Uterus (tissue), 4 donors: ENCODE measurements at places on chromosomes 13 and 19. TPM values are rescaled to one million over a fixed set of nuclear protein-coding genes. Genes with fewer than 3 reads are reported as not detected.
A peak's percentile ranks its signal among the peaks of the same experiment; 100 is the strongest.

GRCh38 chr19:49932041-49932451 is 2.7 kb upstream of the NUP62 start:
- DNase-seq = no peak

GRCh38 chr13:106490569-106491321 is 44.7 kb downstream of the EFNB2 start:
- DNase-seq = no peak

DNA sequence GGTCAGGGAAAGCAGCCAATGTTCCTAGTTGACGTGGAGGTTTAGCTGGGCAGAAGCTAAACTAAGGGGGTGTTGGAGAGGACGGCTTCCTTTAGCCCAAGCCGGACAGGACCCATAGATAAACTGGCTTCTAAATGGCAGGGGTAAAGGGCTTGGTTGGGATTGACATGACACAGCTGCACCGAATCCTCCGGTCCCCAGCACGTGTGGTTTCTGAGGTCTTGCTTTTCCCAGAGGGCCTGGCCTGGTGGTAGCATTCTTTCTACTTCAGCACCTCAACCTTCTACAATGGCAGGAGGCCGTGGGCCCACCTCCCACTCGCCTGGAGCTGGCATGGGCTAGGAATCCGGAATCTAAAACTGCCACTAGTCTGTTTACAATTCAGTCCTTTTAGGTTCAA is 163.0 kb downstream of the FGF9 start:
- no peak for DNase-seq

- no peak for DNase-seq
Observed at GRCh38 chr13:72126424-72126823, 259.4 kb upstream of the DACH1 start.

DNA sequence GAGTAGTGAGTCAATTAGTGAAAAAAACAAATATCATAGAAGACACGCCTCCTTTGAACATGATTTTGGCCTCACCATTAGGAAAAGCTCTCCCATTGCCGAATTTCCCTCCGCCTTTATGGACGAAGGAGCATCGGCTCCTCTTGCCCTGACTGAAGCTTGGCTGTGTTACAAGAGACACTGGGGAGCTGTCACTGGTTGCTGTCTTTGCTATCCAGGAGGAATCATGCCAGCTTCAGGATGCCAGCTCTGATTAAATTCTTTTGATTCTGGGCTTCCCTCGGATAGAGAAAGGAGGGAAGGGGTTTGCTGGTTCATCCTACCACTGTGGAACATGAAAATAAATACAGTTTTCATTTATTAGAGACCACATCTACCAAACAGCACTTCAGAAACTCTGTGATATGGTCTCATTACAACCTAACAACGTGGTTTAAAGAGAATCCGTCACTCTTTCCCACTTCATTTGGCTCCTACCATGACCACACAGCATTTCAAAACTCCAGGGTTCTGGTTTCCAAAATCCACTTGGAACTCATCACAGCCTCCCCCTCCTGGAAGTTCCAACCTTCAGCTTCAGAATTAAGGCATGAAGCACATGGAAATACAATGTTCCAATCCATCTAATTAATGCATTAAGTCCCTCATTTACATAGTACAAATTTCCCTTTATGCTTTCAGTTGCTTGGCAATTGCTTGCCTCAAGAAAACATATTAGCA is 446.0 kb downstream of the EFNB2 start:
- DNase-seq = no peak

DNA sequence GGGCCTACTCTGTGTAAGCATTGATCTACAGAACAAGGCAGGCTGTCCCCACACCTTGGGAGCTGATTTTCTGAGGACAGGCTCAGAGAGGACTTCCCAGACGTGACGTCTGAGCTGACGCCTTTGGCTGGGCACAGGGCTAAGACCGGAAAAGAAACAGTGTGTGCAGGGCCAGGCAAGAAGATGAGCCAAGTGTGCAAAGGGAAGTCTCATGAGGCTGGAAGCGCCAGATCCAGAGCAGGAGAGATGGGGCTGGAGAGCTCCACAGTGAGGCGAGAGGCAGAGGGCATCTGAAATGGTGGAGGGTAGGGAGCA is 12.7 kb downstream of the IGLON5 start:
- DNase-seq = no peak

- no peak for DNase-seq
Observed at GRCh38 chr13:72782717-72783116, 784 bp downstream of the PIBF1 start.

DNA sequence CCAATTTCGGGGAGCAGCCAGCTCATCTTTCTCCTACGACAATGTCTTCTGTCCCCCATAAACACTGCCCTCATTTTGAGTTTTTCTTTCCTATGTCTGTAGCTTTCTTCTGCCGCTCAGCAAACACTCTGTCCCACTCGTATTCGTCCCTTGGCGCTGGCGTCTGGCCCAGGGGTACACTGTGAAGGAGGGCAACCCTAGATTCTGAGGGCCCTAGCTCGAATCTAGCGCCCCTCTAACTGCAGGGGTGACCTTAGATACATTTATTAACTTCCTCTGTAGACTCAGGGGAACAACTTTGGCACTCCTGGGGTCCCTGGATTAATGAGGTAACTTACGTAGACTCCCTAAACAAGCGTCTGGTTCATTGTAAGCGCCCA is 677 bp upstream of the LRCH1 start:
- peak; percentile 31 for DNase-seq

DNA sequence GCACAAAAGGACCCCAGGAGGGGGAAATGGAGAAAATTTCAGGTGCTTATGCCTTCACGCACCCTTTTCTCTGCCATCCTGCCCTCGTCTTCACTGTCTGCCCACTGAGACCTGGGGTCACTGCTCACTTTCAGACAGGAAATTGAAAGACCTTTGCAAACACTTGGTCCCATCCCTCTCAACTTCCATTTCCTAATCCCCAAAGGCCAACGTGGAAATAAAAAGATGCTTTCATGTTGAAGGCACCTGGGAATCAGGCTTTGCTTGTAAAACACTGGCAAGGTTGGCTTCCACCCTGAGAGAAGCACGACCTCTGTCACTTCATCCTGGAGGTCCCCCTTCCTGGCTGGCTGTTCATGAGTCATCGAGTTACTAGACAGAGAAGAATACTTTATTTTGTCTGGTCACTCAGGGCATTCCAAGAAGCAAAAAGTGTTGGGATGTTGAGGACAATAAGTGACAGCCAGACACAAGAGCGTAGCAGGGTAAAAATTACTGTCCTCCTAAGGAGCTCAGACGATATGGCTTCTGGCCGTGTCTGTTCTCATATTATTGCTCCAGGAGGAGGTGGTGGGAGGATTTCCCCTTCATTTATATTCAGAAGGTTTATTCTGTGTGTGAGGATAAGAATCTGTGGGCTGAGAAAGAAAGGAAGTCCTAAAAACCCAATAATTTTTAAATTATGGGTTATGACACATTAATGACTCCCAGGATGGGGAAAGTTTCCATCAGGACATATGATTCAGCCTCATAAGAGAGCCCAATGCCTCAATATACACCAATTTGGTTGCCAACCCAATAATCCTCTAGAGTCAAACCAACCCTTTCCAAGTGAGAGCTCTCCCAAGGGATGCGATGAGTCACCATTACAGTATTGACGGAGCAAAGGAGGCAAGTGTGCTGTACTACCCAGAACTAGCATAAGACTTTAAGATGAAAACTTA is 409.0 kb downstream of the COG6 start:
- peak; percentile 54 for DNase-seq

GRCh38 chr19:34254698-34255432 is 511 bp downstream of the GARRE1 start:
- no peak for DNase-seq

- DNase-seq = no peak
Observed at GRCh38 chr19:34104096-34104495, 68.2 kb upstream of the LSM14A start.

DNA sequence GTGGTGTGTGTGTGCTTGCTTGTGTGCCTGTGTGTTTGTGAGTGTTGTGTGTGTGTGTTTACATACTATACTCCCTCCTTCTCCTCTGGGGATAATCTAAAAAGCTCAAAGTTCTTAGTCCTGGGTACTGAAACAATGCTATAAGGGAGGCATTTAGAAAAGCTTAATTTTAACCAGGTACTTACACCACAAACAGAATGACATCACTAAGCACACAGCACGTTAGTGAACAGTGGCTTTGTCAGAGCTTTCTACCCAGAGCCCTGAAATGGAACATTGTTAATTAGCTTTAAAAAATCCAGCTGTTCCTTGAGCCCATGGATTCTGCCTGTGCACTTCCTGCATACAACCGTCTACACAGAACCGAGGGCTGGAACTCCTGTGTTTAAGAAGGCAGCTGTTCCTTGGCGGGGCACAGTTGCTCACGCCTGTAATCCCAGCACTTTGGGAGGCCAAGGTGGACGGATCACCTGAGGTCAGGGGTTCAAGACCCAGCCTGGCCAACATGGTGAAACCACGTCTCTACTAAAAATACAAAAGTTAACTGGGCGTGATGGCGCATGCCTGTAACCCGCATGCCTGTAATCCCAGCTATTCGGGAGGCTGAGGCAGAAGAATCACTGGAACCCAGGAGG is 69.6 kb upstream of the RNF113B start:
- no peak for DNase-seq

GRCh38 chr13:71457645-71458044 is 409.4 kb downstream of the DACH1 start:
- DNase-seq = no peak

DNA sequence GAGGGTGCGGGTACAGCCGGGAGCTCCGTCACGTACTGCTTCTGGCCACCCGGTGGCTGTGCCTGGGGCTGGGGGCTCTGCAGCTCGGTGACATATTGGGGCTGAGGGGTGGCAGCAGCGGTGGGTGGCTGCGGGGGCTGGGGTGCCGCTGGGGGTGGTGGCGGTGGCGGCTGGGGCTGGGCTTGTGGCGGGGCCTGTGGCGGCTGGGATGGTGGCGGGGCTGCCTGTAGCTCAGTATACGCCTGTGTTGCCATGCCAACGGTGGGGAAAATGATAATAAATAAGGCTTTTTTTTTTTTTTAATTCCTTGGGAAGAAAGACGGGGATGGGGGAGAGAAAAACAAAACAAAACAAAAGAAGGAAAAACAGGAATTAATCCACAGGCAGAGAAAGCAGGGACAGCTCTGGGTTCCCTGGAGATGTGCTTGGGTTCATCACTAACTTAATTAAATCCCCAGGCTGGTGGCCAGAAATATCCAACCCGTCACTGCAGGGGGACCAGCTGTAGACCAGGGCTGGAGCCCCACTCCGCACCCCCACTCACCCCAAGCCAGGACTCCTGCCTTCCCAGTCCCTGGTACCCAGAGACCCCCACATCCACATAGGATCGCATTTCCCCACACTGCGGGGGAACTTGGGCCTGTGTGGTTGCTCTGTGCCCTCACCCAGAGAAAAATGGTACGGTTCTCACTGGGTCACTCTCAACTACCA is 12.4 kb downstream of the RFX1 start:
- no peak for DNase-seq

DNA sequence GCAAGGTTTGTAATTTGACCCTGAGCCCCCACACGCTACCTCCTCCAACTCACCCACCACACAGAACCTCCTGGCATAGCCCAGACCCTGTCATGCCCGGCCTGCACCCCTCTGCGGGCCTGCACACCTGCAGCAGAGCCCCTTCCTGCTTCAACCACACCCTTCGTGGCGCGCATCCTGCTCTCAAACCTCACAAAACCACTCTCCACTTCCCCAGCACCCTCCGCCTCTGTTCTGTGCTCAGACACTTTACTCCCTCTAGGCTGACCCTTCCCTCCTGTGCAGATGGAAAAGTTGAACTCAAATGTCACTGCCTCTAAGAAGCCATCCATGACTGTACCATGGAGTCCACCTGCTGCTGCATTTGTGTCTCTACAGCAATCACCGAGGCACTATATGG is 28.5 kb downstream of the FAAP24 start:
- DNase-seq = no peak

GRCh38 chr19:1767464-1767933 is 14.2 kb downstream of the ONECUT3 start:
- DNase-seq = peak; percentile 39

DNA sequence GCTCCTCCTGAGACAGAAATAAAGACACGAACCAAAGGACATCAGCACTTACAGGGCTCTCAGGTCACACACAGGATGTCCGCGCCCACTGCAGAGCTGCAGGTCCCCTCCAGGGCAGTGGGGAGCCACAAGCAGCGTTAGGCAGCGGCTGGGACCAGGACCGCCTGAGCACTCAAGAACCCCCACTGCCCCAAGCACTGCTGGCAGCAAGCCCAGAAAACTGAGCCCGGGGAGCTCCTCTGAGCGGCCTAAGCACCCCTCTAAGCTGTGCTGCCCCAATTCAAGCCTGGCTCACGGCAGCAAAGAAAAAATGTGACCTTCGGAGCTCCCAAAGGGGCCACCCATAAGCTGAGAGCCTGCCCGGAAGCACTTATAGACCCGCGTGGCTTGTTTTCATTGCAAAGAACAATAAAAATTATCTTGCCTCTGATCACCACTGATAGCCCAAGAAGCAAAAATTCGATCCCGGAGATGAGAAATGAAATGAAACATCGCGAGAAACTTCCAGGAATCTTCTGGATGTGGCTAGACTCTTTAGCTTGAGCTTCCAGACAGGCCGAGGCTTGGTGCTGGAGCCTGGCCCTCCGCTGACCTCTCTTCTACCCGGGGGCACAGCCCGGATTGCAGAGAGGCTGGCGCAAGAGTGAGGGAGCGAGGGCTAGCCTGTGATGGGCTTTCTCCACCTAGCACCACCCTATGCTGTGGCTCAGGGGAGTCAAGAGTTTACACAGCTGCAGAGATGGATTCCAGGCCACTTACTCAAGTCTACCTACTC is 6.3 kb downstream of the DPP9 start:
- DNase-seq = no peak

DNA sequence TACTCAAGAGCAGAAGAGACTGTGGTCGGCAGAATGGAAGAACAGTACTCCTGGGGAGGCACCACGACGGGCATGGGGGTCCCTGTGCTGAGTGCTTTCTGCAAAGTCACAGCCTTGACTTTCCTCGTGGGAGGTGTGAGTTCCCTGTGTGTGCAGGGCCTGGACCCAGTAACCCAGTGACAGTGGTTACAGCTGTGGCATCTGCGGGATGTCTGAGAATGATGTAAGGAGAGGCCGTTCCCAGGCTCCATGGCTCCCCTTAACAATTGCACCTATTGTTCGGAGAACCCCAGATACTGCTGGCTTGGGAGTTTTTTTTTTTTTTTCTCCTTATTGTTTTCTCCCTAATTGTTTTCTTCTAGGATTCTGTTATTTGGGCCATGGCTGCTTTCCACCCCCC is 5.1 kb upstream of the NANOS2 start:
- DNase-seq = no peak

DNA sequence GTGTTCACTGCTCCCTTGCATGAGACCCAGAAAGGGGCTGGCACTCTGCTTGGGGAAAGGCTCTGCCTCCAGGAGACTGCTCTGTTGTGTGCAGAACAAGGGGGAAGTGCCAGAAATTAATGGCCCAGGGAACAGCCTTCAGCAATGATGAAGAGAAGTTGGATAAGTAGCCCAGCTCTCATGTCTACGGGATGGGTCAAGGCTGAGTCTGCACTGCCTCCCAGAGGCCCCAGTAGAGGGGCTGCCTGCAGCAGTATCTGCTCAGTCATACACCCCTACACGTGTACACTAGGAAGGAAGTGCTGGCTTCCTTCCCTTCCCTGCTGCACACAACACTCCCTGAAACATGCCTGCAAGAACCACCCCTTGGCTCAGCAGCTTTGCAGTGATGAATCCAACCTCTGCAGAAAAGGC is 54.6 kb upstream of the URI1 start:
- DNase-seq = peak; percentile 19

The KCTD4 gene
- total RNA-seq = not detected

The ZNF534 gene
- total RNA-seq = 0.29 TPM

The ZNF568 gene
- 34.0 TPM for total RNA-seq

The SLITRK6 gene
- total RNA-seq = not detected

The SAFB2 gene
- total RNA-seq = 45.0 TPM

The TMEM238 gene
- total RNA-seq = not detected

The SHD gene
- total RNA-seq = not detected

The C19orf18 gene
- total RNA-seq = not detected
